ENCODE measurements at places on chromosomes 3 and 15.
A peak's percentile ranks its signal among the peaks of the same experiment; 100 is the strongest.

- no peak for DNase-seq
Measured at GRCh38 chr3:2211568-2211967, 112.9 kb downstream of the CNTN4 start.

DNA sequence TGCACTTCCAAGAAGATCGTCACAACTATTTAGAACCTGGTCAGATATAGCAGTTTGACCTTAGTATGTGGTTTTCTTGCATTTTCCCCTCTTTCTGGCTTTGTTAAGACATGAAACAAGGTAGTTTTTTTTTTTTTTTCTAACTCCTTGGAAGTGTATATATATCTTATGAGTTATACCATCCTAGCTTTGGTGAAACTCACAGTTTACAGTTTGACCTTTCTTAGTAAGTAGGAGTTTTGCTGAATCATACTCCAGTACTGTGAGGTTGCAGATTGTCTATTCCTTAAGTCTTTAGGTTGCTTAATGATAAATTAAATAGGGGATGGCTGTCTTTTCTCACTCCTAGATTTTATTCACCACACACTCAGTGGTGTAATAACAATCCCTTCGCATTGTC, 325.0 kb downstream of the RBMS3 start:
- DNase-seq, result peak; percentile 94

DNA sequence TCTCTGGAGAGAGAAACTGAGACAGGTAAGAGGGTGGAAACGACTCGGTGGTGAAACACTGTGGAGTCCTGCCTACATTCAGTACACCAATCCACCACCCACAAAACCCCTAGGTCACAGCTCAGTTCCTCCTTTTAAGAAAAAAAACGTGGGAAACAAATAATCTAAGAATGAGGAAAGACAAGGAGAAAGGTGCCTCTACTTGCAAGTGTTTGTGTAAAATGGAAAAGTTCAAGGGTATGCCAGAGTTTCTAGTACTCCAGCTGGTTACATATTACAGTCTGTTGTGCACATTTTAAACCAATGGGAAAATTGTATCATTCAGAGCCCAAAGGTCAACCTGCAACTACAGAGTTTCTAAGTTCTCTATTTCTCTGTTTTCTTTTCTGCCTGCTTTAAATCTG, 32.2 kb downstream of the HGD start:
- DNase-seq, result no peak

GRCh38 chr3:136957751-136958288, at the start of gene IL20RB:
TSS of gene IL20RB (plus strand) at chr3:136957983. CDS start at chr3:136958114, 131 bp downstream.
- peak; percentile 61 for DNase-seq

GRCh38 chr15:61225614-61226013, 3.5 kb downstream of the RORA start:
- no peak for DNase-seq

GRCh38 chr15:71231758-71232157, 116.5 kb downstream of the THSD4 start:
- DNase-seq, result no peak

DNA sequence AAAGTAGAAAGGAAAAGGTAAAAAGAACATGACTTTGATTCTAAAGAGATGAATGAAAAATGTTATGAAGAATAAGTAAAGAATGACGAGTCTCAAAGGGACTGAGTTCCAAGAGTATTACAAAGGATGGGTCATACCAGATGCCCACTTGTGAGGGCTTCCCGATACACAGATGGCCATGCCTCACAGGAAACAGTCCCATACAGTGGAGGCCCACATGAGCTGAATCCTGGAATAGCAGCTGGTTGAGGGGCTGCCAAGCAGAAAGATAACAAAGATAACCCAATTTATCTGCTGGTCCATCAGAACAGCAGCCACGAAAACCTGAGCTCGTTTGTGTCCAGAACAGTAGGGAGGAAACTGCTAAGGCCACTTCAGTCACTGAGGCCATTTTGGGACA, 3.7 kb downstream of the SSR3 start:
- peak; percentile 69 for DNase-seq

DNA sequence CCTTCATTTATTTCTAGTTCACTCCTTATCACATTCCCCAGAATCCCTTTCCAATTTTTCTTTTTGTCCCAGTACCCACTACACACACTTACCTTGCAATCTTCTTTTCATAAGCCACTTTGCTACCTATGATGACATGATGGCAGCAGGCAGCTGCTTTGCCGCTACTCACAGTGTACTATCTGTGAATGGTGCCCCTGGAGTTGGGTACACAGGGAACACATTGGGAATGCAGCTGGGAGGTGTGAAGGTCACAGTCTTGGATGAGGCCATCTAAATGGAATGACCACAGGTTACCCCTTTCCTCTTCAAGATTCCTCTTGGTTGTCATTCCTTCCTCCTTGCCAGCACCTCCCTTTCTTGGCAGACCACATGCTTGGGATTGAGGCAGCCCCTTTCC, 20.8 kb upstream of the TNIK start:
- no peak for DNase-seq

DNA sequence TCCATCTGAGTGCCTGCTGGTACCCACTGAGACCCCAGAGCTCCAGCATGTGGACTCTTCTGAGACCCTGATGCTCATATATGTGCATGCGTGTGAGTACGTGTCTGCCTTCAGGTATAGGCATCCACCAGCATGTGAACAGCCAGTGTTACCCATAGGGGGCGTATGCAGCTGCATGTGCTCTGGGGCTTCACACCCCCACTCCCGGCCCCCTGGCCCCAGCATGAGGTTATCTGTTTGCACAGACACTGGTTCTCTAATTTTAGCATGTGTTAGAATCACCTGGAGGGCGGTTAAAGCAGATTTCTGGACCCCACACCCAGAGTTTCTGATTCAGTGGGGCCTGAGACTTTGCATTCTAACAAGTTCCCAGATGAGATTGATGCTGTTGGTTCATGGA, 824 bp upstream of the CILP start:
- no peak for DNase-seq

GRCh38 chr3:134419214-134419959, 45.1 kb upstream of the AMOTL2 start:
- no peak for DNase-seq

DNA sequence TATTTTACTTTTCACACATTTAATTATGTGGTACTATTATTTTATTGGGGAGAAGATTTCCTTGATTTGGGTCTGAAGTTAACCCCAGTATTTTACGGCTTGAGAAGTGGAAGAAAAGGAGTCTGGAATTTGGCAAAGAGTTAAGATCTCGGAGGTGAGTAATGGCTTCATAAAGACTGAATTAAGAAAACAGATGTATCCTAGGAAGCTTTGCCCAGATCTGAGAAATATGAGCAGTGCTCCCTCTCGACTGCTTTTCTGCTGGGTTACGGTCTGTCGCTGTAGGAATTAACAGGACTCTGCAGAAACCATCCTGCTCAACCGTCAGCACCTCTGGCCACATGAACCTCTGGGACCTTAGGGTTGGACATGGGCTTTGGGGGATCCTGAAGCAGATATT, 163.6 kb upstream of the NDN start:
- no peak for DNase-seq

DNA sequence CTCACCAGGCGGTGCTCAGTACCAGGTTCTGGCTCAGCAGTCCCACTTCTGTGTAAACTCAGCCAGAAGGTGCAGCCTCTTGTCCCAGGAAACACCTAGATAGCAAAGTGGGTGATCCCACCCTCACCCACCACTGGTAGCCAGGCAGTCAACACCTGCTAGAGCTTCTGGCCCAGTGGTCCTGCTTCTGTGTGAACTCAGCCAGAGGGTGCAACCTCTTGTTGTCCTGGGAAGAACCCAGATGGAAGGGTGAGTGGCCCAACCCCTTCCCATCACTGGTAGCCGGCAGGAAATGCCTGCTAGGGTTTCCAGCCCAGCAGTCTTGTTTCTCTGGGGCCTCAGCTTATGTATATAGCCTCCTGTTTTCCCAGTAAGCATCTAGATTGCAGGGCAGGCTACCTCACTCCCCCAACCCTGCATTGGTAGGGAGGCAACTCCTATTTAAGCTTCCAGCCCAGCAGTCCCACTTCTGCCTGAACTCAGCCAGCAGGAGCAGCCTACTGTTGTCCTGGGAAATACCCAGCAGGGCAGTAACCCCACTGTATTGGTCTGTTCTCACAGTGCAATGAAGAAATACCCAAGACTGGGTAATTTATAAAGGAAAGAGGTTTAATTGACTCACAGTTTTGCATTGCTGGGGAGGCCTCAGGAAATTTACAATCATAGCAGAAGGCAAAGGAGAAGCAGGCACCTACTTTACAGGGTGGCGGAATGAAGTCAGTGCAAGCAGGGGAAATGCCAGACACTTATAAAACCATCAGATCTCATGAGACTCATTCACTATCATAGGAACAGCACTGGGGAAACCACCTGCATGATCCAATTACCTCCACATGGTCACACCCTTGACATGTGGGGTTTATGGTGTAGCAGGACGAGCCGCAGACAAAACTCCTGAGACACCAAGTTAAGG, 110.6 kb downstream of the DTWD1 start:
- no peak for DNase-seq

DNA sequence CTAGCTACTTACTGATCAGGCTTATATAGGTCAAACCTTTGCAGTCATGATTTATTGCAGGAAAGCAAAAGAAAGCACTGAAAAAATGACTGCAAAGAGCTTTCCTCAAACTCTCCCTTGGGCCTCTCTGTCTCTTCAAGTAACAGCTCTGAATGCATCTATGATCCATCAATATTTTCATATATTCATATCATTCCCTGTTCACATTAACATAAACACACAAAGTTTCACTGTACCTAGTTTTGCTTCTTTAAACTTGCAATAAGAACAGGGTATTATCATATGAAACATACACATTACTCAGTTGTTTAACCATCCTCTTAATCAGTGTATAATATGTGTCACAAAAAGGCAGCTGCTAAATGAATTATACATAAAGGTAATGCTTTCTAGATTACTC, 107.9 kb upstream of the ARL6 start:
- no peak for DNase-seq

- peak; percentile 34 for DNase-seq
Measured at GRCh38 chr15:43792761-43793476, 799 bp downstream of the SERF2 start.

- DNase-seq, result peak; percentile 29
Measured at GRCh38 chr3:38214560-38214959, 49.2 kb downstream of the OXSR1 start.

GRCh38 chr3:121651684-121652083, 9.0 kb downstream of the HCLS1 start:
- DNase-seq, result no peak

DNA sequence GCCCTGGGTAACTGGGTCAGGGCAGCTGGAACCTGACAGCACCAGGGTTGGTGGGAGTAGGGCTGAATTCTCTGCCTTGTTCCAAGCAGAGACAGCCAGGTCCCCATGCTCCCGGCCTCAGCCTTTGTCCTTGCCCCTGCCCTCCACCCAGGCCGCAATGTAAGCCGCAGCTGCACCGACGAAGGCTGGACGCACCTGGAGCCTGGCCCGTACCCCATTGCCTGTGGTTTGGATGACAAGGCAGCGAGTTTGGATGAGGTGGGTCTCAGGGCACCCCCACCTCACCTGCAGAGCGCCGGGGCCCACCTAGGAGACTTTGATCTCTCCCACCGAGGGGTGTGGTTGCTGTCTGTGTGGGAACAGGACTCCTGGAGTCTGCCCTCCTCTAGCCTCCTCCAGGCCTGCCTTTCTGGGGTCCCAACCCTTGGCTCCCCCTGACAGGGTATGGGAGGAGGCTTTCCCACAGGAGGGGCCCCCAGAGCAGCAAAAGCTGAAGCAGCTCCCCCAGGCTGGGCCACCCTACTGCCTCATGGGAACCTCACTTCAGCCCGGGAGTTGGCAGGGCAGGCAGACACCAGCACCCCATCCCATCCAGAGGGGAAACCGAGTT, 23.4 kb downstream of the VIPR1 start:
- no peak for DNase-seq

- DNase-seq, result no peak
Measured at GRCh38 chr3:6182476-6182875, 678.4 kb upstream of the GRM7 start.

DNA sequence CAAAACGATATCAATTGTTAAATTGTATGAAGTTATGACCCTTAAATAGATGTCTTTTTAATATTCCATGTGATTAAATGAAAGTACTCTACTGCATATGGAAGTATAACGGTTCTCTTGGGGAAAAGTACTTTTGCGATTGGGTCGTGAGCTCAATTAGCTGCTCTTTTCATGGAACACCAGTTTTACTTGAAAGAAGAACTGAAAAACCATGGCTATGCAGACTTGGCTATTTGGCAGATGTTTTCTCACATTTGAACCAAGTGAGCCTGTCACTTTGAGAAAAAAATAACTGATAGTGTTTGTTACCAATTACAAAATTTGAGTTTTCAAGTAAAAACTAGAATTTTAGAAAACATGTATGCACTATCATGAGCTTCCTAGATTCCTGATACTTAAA, 5.9 kb upstream of the INAFM2 start:
- no peak for DNase-seq

GRCh38 chr3:187572441-187572840, 97.8 kb downstream of the SST start:
- DNase-seq, result no peak

DNA sequence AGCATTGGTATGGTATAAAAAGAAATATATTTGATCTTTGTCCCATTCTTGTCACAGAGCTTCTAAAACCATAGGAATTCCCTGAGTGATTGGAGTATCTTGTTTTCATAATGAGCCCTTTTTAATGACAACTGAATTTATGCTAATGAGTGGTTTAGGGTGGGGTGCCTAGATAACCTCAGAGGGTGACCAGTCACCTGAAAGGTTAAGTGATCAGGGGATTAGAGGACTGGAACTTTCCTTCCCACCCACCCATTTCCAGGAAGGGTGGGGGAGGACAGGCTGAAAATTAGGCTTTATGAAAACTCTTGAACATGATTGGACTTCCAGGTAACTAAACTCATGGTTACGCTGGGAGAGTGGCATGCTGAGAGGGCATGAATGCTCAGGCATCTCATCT, 8.5 kb downstream of the MFN1 start:
- no peak for DNase-seq

DNA sequence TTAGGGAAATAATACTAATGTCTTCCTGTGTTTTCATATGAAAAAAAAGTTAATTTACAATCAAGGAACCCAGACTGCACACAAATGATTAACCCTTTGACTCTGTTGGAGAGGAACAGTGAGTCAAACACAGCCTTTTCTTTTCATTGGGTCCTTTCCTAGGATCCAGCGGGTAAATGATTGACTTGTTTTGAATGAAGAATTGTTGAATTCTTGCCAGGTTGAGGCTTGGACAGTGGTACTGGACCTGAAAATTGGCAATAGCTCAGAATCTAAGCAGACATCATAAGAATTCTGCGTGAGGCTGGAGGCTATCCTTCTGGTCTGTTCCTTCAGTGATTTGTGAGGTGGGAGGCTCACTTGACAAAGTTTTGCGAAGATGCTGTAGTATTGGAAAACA, 143.0 kb downstream of the RYR3 start:
- no peak for DNase-seq

DNA sequence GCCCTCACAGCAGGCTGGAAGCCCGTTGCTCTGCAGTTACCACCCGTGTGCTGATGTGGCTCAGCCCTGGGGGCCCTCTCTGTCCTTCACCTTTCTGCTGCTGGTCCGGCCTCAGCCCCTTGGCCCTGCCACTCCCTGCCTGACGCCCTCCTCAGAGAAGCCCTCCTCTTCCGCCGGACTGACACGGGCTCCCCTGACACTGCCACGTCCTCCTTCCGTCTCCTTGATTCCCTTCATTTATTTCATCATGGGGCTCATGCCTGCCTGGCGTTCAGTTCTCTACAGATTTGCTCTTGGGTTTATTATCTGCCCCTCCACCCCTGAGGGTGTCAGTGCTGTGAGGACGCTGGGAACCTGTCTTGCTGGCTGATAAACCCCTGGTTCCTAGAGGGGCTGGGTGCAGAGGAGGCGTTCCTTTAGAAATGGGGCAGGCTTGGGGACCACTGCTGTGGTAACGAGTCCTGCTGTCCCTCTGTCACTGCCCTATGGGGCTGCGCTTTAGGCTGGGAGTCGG, 19.6 kb downstream of the FBLN2 start:
- no peak for DNase-seq

Measured in IMR-90 (cell line).